Adrenal gland (tissue), 19 donors: ENCODE measurements at places on chromosomes 7 and 10. TPM values are rescaled to one million over a fixed set of nuclear protein-coding genes. Genes with fewer than 3 reads are reported as not detected.

DNA sequence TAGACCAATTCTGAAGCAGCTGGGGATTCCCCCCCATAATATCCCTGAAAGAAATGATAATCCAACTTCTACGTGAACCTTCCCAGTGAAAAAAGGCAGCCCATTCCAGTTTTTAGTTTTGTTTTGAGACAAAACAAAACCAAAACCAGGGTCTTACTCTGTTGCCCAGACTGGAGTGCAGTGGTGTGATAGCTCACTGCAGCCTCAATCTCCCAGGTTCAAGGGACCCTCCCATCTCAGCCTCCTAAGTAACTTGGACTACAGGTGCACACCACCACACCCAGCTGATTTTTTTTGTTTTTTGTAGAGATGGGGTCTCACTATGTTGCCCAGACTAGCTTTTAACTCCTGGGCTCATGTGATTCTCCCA lies 12.5 kb upstream of the ARPC1A start:
- no peak overlapping the region for H3K4me3 ChIP-seq
- DNase-seq = no peak
- H3K27me3 ChIP-seq = no peaks in the 10 kb centered on the region
- no peak overlapping the region for H3K27ac ChIP-seq
- no peaks in the 10 kb centered on the region for H3K36me3 ChIP-seq

DNA sequence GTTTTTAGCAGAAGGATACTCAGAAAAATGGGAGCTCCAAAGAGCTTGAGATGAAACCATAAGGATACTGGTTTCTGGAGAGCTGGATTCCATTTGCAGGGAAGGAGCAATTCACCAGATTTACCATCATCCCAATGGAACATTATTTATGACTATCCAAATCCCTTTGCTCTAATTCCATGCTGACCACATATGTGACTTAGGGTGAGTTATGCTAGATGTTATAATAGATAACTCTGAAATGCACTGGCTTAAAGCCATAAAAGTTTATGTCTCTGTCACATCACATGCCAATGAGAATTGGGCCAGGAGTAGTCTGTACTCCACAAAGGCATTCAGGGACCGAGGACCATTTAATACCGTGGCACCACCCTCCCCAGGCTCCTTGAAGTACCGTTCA lies 185.2 kb downstream of the SKIDA1 start:
- peaks cover 9% of the 10 kb centered on the region for H3K4me1 ChIP-seq
- no peak for DNase-seq
- no peak overlapping the region for H3K4me3 ChIP-seq
- no peaks in the 10 kb centered on the region for H3K36me3 ChIP-seq

GRCh38 chr7:8296362-8296659 lies 34.3 kb upstream of the ICA1 start:
- no peaks in the 10 kb centered on the region for H3K36me3 ChIP-seq
- H3K27ac ChIP-seq = no peak overlapping the region
- no peak overlapping the region for H3K4me3 ChIP-seq
- peaks cover 4% of the 10 kb centered on the region for H3K27me3 ChIP-seq

DNA sequence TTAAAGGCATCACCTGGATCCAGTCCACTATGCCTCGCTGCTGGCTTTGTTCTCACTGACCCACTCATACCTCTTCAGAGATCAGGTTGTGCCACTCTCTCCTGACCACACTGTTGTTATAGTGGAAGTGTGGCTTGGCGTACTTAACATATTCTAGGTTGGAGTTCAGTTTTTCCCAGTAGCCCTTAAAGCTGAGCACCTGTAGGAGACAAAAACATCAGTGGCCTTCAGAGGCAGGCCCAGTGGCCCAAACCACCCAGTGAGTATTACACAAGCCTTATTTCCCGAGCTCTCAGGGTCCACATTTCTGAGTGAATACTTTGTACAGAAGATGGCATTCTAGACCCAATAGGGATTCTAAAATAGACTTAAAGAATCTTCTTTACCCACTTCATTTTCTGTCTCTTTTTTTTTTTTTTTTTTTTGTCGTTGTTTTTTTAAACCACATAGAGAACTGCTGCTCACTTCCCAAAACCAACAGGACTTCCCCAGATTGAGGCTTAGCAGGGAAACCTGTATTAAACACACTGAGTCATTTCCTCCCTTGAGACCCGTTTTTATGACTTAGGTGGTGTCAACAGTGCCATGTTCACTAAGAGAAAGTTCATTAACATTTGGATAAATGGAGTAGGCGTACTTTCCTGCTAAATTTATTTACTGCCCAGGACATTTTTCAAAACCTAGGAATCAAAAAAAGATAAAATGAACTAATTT lies 85.8 kb downstream of the GSAP start:
- H3K4me3 ChIP-seq = no peak overlapping the region
- H3K27ac ChIP-seq = no peak overlapping the region

The GIMAP1 gene
- total RNA-seq = 9.2 TPM

DNA sequence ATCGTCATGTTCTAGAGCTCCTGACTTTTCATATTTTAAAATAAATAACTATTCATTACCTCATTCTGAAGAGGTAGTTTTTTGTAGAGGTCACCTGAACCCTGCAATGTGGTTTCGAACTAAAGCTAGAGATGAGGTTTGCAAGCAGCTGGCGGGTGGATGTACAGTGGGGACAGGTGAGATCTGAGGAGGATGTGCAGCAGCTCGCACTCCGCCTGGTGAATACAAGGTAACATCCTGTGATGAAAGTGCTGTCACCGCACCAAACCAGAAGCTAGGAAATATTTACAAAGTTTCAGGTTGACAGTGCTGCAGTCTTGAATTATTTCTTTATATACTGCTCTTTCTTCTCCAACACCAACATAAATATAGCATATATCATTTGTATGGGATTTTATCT lies 26.5 kb downstream of the NDUFB2 start:
- no peak overlapping the region for H3K27ac ChIP-seq
- no peak overlapping the region for H3K4me3 ChIP-seq
- no peaks in the 10 kb centered on the region for H3K36me3 ChIP-seq
- no peaks in the 10 kb centered on the region for H3K27me3 ChIP-seq

The FGL2 gene
- total RNA-seq = 16.2 TPM

The ZNF37A gene
- 7.0 TPM for total RNA-seq

The C7orf57 gene
- total RNA-seq = not detected

DNA sequence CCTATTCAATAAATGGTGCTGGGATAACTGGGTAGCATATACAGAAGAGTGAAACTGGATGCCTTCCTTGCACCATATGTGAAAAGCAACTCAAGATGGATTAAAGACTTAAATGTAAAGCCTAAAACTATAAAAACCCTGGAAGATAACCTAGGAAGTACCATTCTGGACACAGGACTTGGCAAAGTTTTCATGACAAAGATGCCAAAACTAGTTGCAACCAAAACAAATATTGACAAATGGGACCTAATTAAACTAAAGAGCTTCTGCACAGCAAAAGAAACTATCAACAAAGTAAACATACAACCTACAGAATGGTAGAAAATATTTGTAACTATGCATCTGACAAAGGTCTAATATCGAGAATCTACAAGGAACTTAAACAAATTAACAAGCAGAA lies 129.1 kb upstream of the CTBP2 start:
- no peak overlapping the region for H3K27ac ChIP-seq
- no peaks in the 10 kb centered on the region for H3K4me1 ChIP-seq
- H3K27me3 ChIP-seq = peaks cover 13% of the 10 kb centered on the region
- no peak for DNase-seq
- no peaks in the 10 kb centered on the region for H3K36me3 ChIP-seq

- H3K27me3 ChIP-seq = no peaks in the 10 kb centered on the region
- no peaks in the 10 kb centered on the region for H3K36me3 ChIP-seq
- H3K4me1 ChIP-seq = no peaks in the 10 kb centered on the region
- H3K4me3 ChIP-seq = no peak overlapping the region
- no peak for DNase-seq
- no peak overlapping the region for H3K27ac ChIP-seq
These were observed 113.9 kb upstream of the STK17A start for GRCh38 chr7:43469051-43469450.

DNA sequence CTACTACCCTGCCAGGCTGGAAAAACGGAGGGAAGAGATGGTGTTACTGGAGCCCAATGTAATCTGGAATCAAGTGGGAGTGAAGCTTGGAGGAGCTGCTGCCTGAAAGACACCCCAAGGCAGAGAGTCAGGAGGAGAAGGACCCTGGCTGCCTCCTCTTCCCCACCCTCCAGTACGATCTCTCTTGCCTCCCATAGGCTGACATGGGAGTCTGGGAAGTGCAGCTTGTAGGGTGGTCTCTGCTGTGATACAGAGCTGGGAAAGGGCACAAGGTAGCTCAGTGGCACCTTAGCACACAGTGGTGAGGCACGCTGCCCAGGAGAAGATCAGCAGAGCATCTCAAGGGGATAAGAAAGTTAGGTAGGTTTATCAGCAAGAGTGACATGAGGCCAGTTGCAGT lies 35.9 kb downstream of the EMX2 start:
- no peak overlapping the region for H3K4me3 ChIP-seq
- H3K4me1 ChIP-seq = no peaks in the 10 kb centered on the region
- H3K36me3 ChIP-seq = no peaks in the 10 kb centered on the region
- H3K27me3 ChIP-seq = no peaks in the 10 kb centered on the region
- DNase-seq = no peak
